ENCODE measurements at places on chromosomes 13 and 19.

DNA sequence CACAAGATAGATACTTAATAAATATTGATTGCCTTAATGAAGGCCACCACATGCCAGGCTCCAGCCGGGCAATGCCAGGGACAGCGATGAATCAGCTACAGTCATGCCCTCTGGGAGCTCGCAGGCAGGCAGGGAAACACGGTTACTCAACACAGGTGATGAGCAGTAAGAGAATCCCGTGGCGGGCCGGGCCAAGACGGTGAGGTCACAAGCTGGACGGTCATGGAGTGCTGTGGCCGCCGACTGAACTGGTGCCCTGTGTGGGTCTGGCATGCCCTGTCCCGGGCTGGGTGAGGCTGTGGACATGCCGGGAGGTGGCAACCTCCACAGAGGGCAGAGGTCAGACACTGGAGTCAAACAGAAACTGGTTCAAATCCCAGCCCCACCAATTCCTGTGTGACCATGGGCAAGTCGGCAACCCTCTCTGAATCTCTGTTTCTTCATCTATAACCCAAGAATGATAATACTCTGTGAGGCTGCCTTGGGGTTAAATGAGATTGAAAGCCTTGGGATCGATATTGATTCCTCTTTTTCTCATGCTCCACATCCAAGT is 13.2 kb upstream of the PAK4 start:
- DNase-seq: no peak

DNA sequence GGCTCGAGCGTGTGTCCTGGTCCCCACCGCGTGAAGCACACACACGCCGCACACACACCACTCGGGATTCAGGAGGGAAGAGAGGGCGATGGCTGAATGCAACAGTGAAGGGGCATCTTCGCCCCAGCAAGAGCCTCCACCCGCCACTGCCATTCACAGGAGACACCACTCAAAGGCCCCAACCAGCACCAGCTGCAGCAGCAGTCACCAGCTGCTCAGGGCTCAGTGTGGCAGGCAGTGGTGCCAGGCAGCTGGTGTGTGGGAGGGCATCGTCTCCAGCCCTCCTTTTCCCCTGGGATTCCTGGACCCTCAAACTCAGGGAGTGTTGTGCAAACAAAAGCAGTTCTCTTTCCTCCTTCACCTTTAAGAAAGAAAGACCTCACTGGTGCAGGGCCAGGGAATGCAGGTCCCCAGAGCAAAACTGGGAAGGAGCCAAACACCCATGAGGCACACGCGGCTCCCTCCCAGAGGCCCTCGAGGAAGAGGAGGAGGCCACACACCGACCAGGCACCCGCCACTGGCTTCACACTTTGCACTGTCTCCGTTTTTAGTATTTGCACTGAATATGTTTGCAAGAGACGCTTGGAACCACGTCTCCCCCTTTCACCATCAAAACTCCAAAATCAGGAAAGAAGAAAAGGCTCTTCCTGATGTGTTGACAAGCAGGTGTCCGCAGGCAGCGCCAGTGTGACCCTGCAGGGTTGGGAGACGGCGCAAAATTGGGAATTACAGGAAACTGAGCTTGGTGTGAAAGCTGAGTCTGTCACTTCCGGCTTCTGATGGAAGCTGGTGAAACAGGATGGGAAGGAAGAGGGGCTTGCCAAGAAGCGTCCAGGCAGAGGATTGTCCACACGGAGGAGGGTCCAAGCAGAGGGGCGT is 26.4 kb upstream of the F7 start:
- DNase-seq: no peak

DNA sequence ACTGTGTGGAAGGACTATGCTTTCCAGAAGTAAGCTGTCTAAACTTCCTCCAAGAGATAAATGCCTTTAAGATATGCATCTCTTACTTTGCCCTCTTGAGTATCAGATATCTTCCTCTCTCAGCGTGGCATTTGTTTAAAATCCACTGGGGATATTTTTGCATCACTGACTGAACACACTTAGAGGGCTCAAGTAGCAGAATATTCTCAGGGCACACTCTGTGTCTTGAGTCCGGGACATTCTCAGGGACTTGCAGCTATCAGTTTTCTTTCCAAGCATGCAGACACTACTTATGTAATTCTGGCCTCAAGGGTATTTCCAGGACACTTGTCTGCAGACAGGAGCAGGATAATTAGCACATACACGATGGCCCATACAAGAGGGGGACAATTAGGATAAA is 84.7 kb downstream of the ERCC5 start:
- no peak for DNase-seq

DNA sequence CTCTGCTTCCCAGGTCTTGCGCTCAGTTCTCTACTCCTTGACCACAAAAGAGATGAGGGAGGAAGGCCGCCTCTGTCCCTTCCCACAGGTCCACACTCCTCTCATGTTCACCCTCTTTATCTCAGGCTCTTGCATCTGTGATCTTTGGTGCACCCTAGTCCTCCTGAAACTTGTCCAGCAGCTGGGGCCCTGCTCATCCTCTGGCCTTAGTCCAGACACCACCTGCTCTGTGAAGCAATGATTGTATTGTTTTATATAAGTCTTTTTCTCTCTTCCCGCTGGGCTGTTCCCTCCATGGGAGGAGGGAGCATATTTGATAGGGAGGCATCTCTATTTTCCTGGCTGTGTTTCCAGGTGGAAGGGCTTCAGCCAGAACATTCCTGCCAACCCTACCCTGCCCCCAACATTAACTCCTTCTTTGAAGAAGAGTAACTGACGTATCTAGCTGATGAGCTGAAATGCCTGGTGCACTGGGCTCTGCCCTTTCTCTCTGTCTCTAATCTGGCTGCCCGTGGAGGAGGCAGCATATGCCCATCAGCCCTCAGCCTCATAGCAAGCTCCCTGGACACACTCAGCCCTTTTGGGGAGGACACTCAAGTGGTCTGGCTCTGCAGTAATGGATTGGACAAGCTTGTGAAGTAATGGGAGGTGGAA is 38.2 kb upstream of the SIAH3 start:
- no peak for DNase-seq

DNA sequence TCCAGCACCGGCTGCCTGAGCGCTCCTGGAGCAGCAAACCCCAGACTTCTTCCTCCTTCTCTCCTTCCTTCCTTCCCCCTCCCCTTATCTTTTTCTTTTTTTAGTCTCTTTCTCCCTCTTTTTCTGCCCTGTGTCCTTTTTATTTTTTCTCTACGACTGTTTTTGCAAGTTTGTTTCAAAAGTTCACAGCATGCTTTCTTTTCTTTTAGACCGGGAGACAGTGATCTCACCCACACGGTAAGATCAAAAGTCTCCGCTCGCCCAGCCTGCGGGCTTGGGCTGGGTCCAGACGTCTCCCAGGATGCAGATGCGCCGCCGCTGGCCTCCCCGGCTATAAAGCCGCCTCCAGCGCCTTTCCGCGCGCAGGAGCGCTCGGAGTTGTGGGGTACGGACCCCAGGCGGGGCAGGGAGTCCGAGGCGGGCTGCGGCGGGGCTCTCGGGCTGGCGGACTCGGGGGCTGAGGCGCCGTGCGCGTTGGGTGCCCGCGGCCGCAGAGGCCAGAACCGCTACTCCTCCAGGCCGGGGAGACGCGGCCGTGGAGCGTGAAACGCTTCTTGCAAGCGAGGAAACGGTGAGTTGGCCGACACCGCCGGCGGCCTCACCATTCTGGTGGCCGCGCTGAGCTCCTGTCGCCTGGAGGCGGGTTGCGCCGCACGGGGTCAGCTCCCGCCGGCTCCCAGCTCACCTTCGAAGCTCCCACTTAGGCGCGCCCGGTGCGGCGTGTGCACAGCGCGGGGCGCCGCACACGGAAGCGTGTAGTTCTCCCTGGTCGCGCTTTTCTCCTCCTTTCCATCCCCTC is 2.0 kb upstream of the TSHZ3 start:
- DNase-seq: peak; percentile 62

- DNase-seq: no peak
Observed at GRCh38 chr19:56155124-56155687, 14.1 kb downstream of the ZNF444 start.

DNA sequence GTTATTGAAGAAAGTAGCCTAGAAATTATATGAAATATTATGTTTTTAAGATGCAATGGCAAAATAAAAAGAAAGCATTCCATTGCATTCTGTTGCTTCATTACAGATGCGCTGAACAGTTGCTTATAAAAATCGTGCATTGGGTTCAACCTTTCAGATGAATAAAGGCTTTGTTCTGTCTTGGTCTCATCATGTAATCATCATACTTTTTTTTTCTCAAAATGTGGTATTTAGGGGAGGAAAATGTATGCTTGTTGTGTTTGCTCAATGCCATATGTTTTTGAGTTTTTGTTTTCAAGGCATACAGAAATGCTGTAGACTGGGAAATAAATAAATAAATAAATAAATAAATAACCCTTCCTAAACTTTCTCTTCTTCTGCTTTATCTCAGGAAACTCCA is 1.1 kb upstream of the MBNL2 start:
- no peak for DNase-seq

DNA sequence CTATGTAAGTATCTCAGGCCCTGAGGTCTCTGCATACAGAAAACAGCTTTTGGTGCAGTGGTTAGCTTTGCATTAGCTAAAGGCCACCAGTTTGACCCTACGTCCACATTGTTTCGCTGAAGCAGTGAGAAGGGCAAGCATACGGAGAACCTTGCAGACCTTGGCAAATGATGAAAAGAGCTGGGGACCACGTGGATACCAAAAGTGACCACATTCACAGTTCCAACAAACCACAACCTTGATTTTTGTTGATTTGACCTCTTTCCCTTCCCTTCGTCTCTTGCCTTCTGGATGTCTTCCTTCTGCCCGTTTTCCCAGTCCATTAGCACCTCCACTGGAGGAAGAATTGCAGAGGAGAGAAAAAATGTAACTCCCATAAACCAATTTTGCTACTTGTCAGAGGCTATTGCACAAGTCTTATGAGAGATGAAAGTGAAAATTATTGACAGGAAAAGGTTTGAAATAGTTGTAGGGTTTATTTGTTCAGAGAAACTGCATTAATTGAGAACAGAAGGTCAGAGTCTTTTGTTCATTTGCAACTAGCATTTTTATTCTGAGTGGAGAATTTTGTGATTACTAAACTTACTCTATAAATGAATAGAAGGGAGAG is 293.9 kb upstream of the HTR2A start:
- peak; percentile 40 for DNase-seq

GRCh38 chr13:32748305-32748704 is 162.1 kb downstream of the PDS5B start:
- no peak for DNase-seq

Measured in fibroblast of skin of abdomen (primary cell).